Activated T-cell treated with anti-CD3 and anti-CD28 coated beads, Interleukin-2, amount 50 U/mL, for 72 hours (primary cell): ENCODE measurements at places on chromosomes 4 and X. TPM values are rescaled to one million over a fixed set of nuclear protein-coding genes. Genes with fewer than 3 reads are reported as not detected.

Gene PTCHD1
- not detected for total RNA-seq

DNA sequence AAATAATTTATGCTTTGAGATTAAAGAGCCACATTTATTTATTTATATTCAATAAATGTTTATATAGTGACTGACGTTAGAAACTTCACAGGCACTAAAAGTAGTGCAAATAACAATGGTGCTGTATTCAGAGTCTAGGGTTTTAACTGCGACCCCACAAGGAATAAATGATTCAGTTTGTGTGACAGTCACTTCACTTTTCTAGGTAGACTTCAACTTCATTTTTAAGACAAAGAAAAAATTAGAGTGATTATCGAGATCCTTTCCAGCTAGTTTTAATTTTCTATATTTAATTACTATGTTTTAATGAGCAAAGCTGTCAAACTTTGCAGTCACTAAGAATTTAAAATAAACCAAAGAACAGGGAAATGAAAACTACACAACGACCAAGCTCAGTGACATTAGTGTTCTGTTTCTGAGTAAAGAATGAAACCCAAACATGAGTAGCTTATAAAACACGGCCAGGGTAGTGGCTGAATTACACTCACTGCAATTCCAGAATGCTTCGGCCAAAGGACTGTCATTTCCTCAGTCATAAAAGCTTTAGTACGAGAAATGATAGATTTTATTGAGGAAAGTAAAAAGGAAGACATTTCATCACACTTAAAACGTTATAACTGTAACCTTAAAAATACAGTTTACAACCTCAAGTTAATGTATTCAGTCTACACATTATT, 38.6 kb downstream of the ADGRA3 start:
- H3K36me3 ChIP-seq = no peaks in the 10 kb centered on the region
- H3K27ac ChIP-seq = no peak overlapping the region
- peaks cover 12% of the 10 kb centered on the region for H3K4me1 ChIP-seq
- H3K27me3 ChIP-seq = no peaks in the 10 kb centered on the region
- no peak for DNase-seq

Gene TMSB4X
- total RNA-seq = 4,011 TPM

GRCh38 chrX:124829930-124830329, 483.6 kb downstream of the SH2D1A start:
- no peaks in the 10 kb centered on the region for H3K27me3 ChIP-seq
- H3K4me1 ChIP-seq = peaks cover 10% of the 10 kb centered on the region
- no peaks in the 10 kb centered on the region for H3K36me3 ChIP-seq
- DNase-seq = no peak
- peak overlapping the region; percentile 54 for H3K27ac ChIP-seq

GRCh38 chr4:169869490-169869889, 111.7 kb upstream of the HPF1 start:
- H3K27me3 ChIP-seq = no peaks in the 10 kb centered on the region
- H3K36me3 ChIP-seq = no peaks in the 10 kb centered on the region
- no peak overlapping the region for H3K27ac ChIP-seq
- no peak overlapping the region for H3K4me3 ChIP-seq
- DNase-seq = no peak
- no peaks in the 10 kb centered on the region for H3K4me1 ChIP-seq

Gene CSAG3
- 1.3 TPM for total RNA-seq

DNA sequence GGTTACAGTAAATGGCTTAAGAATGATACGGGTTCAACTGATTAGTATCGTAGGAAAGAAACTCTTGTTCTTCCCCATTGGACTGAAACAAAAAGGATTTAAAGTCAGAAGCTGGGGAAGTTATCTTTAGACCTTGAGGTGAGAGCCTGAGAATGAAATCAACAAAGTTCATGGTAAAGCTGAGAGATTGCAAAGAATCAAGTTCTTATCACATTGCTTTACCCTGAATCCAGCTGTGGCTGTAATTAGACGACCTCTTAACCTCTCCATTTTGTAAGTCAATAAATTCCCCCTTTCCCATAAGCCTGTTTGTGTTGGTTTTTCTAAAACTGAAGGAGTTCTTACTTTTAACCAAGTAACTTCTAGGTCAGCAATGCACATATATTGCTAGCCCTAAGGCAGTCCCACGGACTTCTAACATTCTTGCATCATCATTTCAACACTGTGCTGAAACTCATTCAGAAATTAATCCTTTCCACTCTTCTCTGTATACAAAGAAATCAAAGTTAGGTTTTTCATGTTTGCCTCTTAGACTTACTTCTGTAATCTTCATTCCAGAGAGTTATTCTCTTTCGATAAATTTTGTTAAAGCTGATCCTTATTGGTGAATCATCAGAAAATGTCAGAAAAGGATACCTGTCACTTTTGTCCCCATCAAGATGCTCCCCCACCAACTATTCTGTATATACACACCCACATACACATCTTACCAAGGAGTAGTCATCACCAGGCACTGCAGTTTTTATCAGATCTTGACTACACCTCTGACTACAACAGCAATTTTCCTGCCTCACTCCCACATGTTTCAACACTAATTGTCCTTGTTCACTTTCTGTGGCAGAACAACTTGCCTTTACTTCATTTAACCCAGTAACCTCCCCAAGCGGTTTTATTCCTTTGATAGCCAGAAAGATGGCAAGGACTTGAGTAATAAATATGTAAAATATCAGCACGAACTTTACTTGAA, 77.9 kb upstream of the STK26 start:
- peak overlapping the region; percentile 46 for H3K4me3 ChIP-seq
- H3K4me1 ChIP-seq = peaks cover 16% of the 10 kb centered on the region
- no peaks in the 10 kb centered on the region for H3K36me3 ChIP-seq

GRCh38 chrX:153065389-153065788, 6.9 kb upstream of the PNMA6A start:
- H3K36me3 ChIP-seq = no peaks in the 10 kb centered on the region
- peaks cover 7% of the 10 kb centered on the region for H3K27me3 ChIP-seq

Gene TGIF2LX
- not detected for total RNA-seq

- H3K4me3 ChIP-seq = no peak overlapping the region
- no peak overlapping the region for H3K27ac ChIP-seq
- H3K36me3 ChIP-seq = peaks cover 5% of the 10 kb centered on the region
- peaks cover 34% of the 10 kb centered on the region for H3K27me3 ChIP-seq
Observed at GRCh38 chr4:76388160-76388908, 32.6 kb downstream of the CCDC158 start.

Gene TAF7L
- not detected for total RNA-seq

- H3K4me1 ChIP-seq = peaks cover 8% of the 10 kb centered on the region
- DNase-seq = no peak
- no peak overlapping the region for H3K4me3 ChIP-seq
- H3K27me3 ChIP-seq = peaks cover 7% of the 10 kb centered on the region
Observed at GRCh38 chrX:20067709-20068561, 48.8 kb downstream of the MAP7D2 start.

DNA sequence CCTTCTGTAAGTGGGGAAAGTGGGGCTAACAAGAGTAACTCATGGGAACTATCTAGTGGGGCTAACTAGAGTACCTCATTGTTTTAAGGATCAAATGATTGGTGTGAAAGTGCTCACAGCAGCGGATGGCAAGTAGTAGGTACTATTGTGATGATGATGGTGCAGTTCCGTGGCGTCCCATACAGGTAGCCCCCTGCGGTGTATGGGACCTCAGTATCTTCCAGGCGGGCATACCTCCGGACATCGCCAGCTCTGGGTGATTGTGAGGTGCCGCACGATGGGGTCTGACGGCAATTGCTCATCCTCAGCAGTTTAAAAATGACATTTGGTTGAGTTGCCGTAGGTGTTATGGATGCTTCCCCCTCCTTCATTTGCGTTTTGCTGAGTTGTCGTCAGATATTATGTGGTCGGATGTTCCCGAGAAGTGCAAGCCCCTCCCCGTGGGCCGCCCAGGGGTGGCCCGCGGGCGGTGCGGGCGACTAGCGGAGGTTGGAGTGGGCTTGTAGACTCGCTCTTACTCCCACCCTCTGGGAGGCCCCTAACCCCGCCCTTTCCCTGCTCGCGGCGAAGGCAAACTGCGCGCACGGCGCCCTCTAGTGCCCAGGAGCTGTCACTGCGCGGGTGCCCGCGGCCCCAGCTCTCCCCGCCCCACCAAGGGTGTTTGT, 18.3 kb upstream of the GPR101 start:
- peak overlapping the region; percentile 80 for H3K27ac ChIP-seq
- DNase-seq = peak; percentile 85
- no peaks in the 10 kb centered on the region for H3K36me3 ChIP-seq
- peaks cover 82% of the 10 kb centered on the region for H3K27me3 ChIP-seq

DNA sequence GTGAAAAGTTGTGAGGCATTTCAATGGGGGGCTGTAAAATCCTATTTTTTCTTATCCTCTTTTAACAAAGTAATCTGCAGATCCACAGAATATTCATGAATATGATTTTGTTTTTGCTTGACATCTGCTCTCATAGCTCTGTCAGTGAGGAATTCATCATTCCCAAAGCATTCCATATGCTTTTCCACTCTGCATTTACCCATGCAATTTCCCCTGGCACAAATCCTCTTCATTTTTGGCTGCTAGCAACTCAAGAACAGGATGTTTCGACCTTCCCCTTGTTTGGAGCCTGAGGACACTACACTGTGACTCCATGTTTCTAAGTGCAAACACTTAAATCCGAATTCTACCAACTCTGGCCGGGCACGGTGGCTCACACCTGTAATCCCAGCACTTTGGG, 48.5 kb downstream of the KLHL15 start:
- H3K27ac ChIP-seq = no peak overlapping the region
- H3K4me1 ChIP-seq = no peaks in the 10 kb centered on the region
- DNase-seq = no peak
- H3K27me3 ChIP-seq = peaks cover 15% of the 10 kb centered on the region
- H3K4me3 ChIP-seq = no peak overlapping the region

DNA sequence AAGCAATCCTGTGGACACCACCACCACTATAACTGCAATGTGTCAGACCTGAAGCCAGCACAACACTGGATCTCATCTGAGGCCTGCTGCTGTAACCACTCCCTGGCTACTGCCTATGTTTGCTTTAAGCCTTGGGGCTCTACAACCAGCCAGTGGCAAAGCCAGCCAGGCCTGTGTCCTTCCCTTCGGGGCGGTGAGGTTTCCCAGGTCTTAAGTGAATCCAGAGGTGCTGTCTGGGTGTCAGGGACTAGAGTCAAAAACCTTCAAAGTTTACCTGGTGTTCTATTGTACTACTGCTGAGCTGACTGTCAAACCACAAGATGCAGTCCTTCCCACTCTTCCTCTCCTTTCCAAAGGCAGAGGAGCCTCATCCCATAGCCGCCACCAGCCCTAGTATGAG, 750.5 kb downstream of the FAM133A start:
- H3K4me3 ChIP-seq = no peak overlapping the region
- H3K36me3 ChIP-seq = no peaks in the 10 kb centered on the region
- peaks cover 5% of the 10 kb centered on the region for H3K27me3 ChIP-seq
- H3K27ac ChIP-seq = no peak overlapping the region
- no peaks in the 10 kb centered on the region for H3K4me1 ChIP-seq
- no peak for DNase-seq

DNA sequence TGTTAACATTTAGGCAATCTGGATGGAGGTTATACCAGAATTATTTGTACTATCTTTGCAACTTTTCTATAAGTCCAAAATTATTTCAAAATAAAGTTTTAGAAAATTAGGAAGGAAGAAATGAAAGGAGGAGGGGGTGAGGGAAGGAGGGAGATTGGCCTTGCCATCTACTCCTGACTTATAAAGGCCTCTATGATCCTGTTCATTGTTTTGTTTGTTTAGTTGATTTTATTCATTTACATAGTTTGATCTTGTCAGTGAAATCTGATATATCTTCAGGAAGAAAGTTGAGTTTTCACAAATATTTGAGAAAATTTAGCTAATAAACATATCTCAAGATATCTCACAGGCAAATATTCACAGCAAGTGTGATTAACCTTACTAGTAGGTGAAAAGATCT, 189.3 kb upstream of the NOCT start:
- no peak overlapping the region for H3K4me3 ChIP-seq
- no peak for DNase-seq
- no peak overlapping the region for H3K27ac ChIP-seq
- no peaks in the 10 kb centered on the region for H3K4me1 ChIP-seq
- H3K36me3 ChIP-seq = no peaks in the 10 kb centered on the region
- no peaks in the 10 kb centered on the region for H3K27me3 ChIP-seq

DNA sequence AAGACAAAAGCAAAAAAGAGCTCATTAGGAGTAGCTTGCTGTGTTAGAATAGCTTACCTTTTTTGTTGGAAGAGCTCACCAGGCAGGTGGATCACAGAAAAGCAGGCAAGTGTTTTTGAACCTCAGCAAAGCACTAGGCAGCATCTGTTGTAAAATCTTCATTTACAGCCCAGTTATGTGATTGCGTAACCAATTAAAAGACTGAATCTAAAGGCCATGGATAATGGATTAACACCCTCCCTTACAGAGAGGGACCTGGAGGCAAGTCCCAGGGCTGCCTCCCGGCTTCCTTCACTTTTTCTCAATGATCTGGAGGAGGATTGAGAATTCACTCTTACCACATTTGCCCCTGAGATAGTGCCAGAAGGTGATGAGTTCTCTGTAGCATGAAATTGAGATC, 51.1 kb downstream of the MAMLD1 start:
- no peaks in the 10 kb centered on the region for H3K36me3 ChIP-seq
- DNase-seq = no peak
- H3K4me3 ChIP-seq = no peak overlapping the region
- H3K27me3 ChIP-seq = peaks cover 18% of the 10 kb centered on the region

DNA sequence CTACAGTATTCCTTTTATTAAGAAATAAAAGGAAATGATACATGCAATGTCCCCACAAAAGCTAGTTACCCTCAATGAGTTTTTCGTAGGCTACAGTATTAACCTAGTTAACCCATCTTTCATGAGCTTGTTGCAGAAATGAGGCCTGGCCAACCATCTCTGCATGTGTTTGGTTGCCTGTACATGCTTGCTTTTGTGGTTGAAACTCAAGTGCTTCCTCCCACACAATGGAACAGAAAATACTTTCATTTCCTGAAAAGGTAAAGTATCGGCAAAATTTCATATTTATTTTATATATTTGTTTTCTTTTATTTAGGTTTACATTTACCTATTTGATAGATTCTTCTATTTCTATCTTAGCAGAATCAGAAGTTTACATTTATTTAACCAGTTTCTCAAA, 214.6 kb upstream of the FAM241A start:
- peaks cover 6% of the 10 kb centered on the region for H3K27me3 ChIP-seq
- H3K4me3 ChIP-seq = no peak overlapping the region
- no peak for DNase-seq

Gene SATL1
- not detected for total RNA-seq

DNA sequence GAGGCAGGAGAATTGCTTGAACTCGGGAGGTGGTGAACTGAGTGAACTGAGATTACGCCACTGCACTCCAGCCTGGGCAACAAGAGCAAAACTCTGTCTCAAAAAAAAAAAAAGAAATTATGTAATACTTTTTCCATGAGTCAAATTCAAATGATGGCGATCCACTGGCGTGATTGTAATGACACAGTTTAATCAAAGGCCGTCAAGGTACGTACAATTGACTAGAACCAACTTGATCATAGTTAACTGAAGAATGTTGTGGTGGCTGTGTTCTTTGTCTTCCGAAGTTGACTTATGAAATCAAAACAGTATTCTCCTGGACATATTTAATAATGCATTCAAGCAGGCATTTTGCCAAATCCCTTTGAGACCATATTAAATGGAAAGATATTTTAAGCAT, 318.6 kb upstream of the FAT1 start:
- DNase-seq = no peak
- H3K4me1 ChIP-seq = no peaks in the 10 kb centered on the region
- H3K27ac ChIP-seq = no peak overlapping the region
- H3K4me3 ChIP-seq = no peak overlapping the region

- DNase-seq = no peak
- no peaks in the 10 kb centered on the region for H3K4me1 ChIP-seq
Observed at GRCh38 chrX:129701624-129702069, 37.1 kb upstream of the XPNPEP2 start.

GRCh38 chr4:159367781-159368080, 264.9 kb downstream of the RAPGEF2 start:
- H3K4me3 ChIP-seq = no peak overlapping the region
- no peaks in the 10 kb centered on the region for H3K36me3 ChIP-seq
- no peak for DNase-seq
- peaks cover 17% of the 10 kb centered on the region for H3K27me3 ChIP-seq
- no peak overlapping the region for H3K27ac ChIP-seq
